ENCODE measurements at places on chromosomes 12 and 14. TPM values are rescaled to one million over a fixed set of nuclear protein-coding genes. Genes with fewer than 3 reads are reported as not detected.

The NELL2 gene
- total RNA-seq, result 1.1 TPM

The KLRC2 gene
- 7.5 TPM for total RNA-seq

The ART4 gene
- total RNA-seq, result not detected

The AGAP2 gene
- 15.8 TPM for total RNA-seq

The IL22 gene
- not detected for total RNA-seq

GRCh38 chr12:22100958-22101748 lies 55.1 kb downstream of the CMAS start:
- peak; percentile 18 for DNase-seq

DNA sequence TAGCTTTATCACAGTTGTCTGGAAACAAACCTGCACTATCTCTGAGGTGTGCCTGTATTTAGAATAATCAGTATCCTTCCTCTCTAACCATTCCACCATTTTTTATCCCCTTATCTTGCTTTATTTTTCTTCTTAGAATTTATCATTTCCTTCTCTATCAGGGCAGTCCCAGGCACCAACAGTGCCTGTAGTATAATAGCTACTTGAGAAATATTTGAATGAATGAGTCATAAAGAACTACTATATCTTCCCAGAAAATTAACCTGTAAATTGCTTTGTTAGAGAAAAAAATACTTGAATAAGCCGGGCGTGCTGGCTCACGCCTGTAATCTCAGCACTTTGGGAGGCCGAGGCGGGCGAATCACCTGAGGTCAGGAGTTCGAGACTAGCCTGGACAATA lies 21.2 kb upstream of the FOXJ2 start:
- DNase-seq, result no peak

DNA sequence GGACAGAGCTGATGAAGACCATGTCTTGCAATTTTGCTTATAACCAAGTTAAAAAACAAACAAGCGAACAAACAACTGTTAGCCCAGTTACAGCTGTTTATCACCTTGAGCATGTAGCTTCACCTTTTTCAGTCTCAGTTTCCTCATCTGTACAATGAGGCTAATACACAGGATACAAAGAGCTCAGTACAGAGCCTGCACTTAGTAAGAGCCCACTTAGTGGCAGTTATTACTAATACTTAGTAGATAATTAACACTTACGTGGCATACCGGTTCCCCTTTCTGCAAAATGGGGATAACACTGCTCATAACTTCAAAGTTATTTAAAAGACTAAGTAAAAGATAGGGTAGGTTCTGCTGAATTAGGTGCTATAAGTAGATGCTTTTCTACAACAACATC lies 228.0 kb downstream of the MON2 start:
- DNase-seq, result no peak

DNA sequence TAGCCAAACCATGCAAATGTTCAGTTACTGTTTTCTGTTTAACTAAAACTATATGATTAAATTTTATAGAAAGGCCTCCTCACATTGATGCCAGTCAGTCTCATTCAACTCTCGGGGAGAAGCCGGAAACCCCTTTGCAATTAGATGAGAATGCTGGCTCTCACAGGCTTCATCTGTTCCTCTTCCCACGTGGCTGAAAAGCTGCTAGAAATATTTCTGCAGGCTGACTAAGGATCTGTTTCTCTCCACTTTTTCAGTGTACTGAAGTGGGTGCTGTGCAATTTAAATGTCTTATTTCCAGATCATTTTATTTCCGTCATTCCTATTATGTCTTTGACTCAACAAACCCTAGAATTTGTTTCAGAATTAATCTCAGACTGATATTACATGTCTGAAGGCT lies 17.4 kb upstream of the KCNH3 start:
- no peak for DNase-seq

DNA sequence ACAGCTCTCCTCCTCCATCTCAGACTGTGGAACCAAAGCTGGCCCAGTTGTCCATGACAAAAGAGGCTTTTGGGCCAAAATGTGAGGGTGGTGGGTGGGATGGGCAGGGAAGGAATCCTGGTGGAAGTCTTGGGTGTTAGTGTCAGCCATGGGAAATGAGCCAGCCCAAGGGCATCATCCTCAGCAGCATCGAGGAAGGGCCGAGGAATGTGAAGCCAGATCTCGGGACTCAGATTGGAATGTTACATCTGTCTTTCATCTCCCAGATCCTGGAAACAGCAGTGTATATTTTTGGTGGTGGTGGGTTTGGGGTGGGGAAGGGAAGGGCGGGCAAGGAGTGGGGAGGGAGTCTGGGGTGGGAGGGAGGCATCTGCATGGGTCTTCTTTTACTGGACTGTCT lies 11.8 kb upstream of the TAMALIN start:
- DNase-seq, result no peak

DNA sequence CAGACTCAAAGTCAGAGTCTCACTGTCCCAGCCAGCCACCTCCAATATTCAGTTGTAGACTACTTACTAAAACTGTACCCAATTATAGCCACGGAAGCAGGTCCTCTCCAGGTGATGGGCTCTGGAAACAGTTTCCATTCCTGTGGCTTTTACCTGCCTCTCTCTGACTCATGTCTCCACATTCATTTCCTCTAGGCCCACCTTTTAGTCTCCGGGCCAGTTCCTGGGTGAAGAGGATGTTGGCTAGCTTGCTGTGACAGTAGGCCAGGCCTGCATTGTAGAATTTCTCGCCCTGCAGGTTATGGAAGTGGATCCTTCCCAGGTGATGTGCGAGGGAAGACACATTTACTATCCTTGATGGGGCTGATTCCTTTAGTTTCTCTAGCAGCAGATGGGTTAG lies 5.6 kb downstream of the RDH11 start:
- DNase-seq, result no peak

DNA sequence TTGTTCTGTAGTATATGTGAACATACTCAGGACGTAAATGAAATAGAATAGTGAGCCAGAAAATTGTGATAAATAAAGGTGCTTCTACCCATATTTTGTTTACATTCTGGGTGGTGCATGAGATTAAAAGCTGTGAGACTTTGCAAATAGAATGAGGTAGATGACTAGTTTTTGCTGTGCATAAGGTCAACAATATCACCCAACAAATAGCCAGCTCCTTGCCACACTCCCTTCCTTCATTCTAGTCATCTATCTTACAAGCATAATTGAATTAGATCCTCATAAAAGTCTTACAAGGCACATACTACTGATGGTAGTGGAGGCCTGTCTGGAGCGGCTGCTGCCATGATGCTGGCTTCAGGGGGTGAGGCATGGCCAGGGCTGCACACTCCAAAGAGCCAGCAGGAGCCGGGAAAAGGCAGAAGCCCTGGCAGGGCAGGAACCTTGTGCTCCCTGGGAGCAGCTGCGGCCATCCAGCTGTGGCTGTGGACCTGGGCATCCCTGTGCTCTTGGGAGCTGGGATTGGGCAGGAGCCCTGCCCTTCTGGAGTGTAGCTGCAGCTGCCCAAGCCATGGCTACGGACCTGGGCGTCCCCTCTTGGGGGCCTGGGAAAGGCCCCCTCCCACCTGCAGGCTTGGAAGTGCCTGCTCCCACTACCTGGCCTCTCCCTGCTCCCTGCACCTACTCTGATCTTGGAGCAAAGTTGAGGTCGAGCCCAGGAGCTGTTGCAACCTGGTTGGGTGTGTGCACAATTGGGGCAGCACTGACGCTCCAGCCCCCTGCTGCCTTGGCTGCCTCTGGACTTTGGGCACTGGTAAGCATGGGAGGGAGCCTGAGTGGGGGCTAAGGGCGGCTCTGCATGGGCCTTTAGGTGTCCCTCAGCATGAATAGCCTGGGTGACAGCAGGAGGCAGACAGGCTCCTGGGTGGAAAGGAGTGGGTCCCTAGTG lies 112.8 kb downstream of the DACT1 start:
- no peak for DNase-seq

- no peak for DNase-seq
Observed at GRCh38 chr12:11731455-11731854, 82.0 kb downstream of the ETV6 start.

DNA sequence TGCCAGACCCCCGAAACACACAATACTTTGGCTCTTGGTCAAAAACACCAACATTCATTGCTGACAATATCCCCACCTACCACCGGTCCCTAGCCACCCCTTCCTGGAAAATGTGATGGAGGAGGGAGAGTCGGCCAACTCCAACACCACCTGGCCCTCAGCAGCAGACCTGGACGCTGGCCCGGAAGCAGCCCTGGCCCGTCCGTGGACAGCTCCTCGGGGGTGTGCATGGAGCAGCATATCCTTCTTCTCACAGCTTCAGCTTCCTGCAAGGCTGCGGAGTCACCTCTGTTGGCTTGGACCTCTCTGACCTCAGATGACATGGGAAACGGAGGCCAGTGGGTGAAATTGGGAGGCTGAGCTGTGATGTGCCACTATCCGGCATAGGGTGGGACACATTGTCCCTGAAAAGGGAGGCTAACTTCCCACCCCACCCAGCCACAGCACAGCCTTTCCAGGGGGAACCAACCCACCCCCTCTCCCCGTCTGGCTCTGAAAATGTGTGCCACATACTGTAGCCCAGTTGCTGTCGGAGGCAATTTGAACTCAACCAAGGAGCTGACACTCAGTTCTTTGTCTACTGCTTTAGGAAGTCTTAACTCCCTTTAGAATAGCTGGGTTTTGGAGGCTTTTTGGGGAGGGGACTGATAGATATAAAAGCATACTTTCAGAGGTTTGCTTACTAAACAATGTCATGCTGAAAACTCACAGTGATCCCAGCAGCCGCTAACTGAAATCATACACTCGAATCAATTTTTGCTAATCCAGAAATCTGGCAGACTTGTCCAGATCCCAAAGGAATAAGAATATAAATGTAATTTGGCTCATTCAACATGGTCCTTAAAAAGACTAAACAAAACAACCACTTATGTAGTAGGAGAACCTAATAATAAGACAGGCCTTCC lies 43.1 kb upstream of the LTA4H start:
- DNase-seq, result no peak

DNA sequence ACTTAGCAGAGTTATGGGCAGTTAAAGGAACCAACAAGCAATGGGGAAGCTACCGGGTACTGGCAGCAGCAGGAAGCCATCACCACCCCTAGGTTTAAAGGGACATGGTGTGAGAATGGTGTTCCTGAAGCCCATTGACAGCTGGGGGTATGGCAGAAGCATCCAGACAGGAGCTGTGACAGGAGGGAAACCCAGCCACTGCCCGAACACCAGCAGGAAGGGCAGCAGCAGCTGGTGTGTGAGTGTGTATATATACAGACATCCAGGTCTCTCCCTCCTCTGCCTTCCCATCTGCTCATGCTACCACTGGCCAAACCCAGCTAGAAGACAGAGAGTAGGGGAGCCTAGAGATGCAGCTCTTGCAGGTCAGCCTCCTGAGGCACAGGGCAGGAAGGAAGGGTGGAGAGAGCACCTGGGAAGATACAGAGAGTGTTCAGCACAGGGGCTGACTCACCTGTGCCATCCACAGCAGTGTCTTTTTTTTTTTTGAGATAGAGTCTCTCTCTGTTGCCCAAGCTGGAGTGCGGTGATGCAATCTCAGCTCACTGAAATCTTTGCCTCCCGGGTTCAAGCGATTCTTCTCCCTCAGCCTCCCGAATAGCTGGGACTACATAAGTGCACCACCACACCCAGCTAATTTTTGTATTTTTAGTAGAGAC lies 9.2 kb upstream of the ADCK1 start:
- no peak for DNase-seq

DNA sequence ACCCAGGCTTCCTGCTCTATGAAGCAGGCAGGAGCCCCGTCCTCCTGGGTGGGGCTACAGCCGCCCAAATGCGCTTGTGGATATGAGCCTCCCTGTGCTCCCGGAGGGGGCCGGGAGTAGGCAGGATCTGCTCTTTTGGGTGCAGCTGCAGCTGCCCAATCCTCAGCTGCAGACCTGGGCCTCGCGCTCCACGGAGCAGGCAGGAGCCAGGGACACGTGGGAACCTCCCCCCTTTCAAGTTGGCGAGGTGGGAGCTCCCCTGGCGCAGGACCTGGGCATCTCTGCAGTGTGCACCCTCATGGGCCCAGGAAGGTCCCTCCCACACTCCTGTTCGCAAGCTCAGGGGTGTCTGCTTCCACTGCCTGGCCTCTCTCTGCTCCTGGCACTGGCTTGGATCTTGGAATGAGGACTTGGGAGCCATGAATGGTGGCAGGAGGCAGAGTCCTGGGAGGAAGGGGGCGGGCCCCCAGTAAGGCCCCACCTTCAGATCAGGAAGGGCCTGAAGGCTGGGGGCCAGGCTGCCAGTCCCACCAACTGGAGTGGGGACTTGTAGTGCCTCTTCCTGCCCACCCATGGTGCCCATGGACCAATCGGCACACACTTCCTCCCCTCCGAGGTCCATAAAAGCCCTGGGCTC lies 61.3 kb downstream of the KLRG1 start:
- no peak for DNase-seq

DNA sequence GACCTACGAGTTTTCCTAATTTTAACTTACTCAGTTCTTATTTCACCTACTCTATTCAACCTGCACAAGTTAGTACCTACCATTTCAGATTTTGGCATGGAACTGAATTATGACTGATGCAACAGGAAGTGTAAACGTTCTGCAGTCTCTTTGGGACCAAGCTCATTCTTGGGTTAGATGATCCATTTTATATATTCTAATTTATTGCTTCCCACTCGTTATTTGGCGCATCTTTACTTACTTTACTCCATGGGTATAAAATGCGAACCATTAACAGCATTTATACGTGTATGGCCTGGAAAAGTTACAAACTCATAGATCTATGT lies 1.0 kb upstream of the EML1 start:
- DNase-seq, result no peak

- DNase-seq, result no peak
Observed at GRCh38 chr14:24054324-24054641, 2.5 kb downstream of the CARMIL3 start.

- DNase-seq, result peak; percentile 3
Observed at GRCh38 chr14:78697341-78697740, 527.2 kb downstream of the NRXN3 start.

- no peak for DNase-seq
Observed at GRCh38 chr12:42742716-42743115, 153.2 kb upstream of the PRICKLE1 start.

GRCh38 chr12:80154261-80154660 lies 54.9 kb downstream of the OTOGL start:
- DNase-seq, result no peak

DNA sequence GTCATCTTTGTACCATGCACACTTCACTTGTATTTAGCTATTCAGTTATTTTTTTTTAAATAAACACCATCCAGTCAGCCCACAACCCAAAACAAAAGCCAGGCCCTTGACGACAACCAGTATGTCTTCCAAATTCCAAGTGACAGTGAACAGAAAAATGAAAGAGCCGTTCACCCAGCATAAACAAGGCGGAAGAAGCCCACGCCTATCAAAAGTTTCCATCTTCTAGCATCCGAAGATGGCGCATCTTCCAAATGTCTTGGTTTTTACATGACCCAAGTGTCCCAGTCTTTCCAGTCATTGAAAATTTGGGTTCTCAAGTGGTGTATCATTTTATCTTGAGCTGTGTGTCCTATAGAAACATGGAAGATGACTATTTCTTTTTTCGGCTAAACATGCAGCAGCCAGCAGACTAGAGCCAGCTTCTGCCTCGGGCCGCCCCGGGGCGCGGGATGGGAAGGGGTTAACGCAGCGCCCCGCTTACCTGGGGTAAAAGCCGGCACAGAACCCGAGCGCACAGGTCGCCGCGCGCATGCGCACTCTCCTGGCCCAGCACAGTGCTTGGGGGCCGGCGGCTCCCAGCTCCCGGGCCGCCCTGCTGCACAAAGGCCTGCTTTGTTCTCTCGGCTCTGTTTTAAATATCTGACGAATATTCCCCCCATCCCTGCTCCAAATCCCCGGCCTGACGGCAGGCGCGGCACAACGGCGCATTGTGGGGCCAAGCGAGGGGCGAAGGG lies 164.8 kb downstream of the ZFP36L1 start:
- DNase-seq, result peak; percentile 29

Measured in HCT116 (cell line).